ENCODE measurements at places on chromosomes 5 and 9.

GRCh38 chr5:108947164-108947563 lies 199.5 kb downstream of the FER start:
- DNase-seq: no peak

GRCh38 chr9:104143550-104143910 lies 49.4 kb downstream of the SMC2 start:
- DNase-seq: no peak

DNA sequence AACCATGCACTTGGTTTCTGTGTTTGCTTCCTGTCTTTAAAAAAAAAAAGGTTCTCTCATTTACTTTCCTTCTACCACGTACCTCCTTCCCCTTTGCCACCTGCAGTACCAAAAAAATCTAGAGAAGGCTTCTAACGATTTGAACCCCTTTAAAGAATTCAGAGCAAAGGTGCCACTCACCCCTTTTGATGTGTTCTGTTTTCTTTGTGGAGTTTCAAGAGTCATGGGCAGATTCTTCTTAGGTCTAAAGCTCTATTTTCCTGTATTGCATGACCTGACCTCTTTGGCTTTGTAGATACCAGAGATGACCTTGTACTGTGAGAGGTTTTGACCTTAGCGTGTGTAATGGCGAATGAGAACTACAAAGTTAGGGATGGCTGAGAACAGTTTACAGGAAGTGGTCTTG lies 29.0 kb downstream of the TXNDC8 start:
- DNase-seq: no peak

- no peak for DNase-seq
Observed at GRCh38 chr5:125970631-125971307, 452.4 kb upstream of the GRAMD2B start.

GRCh38 chr5:99788482-99788881 lies 746.7 kb upstream of the FAM174A start:
- no peak for DNase-seq

DNA sequence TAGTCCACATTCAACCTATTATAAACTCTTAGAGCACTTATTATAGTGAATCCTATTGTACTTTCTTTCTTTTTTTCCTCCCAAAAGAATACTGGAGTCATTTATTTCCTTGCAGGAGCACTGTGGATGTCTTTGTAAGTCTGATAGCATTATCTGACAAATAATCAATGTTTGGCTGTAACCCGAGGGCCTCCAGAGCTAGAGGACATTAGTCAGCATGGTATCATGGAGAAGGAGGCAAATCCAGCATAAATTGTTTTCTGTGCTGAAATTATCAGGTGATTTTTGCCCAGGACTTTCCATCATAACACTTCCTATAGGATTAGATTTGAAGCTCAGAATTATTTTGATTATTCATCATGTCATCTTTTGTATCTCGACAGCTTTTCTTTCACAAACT lies 551.0 kb downstream of the ZNF608 start:
- no peak for DNase-seq

GRCh38 chr5:41193456-41194205 lies 19.7 kb downstream of the C6 start:
- no peak for DNase-seq

DNA sequence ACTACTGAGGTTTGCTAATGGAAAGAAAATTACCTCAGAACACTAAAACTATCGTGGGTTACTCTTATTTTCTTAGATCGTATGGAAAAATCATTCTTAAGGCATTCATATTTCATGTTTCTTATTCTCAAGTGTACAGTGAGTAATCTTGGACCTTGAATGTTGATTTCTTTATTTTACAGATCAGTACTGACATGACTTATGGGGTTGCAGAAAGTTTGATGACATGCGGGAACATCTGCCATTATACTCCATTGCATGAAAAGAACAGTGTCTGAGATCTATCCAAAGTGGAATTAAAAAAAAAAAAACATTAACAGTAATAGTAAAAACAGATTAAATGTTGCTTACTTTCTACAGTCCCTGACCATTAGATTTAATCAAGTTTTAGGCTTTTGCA lies 1290.2 kb upstream of the WWC1 start:
- no peak for DNase-seq

DNA sequence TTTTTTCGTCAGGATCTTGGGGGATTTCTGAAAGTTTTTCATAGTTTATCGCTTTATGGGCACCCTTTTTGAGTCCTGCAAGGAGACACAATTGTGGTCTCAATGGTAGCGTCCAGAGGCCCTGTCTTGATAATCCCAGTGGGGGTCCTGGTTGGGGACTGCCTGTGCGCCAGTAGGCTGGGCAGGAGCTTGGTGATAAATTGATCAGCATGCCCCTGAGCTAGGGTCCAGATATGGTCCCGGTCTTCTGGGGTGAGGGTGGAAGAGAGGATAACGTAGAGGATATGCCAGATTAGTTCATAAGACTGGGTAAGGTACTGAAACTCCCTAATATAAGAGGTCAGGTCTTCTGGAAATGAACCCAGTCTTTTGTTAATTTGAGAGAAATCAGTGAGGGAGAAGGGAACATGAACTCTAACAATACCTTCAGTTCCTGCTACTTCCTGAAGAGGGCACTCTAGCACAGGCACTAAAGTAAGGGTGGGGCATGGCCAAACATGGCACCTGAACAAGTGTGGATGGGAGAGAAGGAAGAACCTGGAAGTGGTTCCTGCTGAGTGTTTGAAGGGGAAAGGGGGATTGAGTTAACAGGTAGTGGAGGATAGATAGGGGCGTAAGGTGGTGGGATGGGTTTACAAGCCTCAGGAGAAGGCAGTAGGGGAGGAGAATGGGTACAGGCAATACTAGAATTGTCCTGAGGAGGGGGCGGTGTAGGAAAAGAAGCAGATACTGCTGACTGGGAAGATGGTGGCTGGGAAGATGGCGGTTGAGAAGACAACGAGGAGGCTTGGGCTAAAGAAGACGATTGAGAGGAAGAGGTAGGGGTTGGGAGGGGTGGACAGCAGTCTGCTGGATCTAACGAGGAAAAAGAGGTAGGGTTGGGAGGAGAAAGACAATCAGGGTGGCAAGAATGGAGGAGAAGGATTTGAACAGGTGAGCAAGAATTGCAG lies 33.8 kb upstream of the ANXA2R start:
- peak; percentile 19 for DNase-seq

GRCh38 chr5:122727112-122727541 lies 47.8 kb upstream of the SNX2 start:
- no peak for DNase-seq

DNA sequence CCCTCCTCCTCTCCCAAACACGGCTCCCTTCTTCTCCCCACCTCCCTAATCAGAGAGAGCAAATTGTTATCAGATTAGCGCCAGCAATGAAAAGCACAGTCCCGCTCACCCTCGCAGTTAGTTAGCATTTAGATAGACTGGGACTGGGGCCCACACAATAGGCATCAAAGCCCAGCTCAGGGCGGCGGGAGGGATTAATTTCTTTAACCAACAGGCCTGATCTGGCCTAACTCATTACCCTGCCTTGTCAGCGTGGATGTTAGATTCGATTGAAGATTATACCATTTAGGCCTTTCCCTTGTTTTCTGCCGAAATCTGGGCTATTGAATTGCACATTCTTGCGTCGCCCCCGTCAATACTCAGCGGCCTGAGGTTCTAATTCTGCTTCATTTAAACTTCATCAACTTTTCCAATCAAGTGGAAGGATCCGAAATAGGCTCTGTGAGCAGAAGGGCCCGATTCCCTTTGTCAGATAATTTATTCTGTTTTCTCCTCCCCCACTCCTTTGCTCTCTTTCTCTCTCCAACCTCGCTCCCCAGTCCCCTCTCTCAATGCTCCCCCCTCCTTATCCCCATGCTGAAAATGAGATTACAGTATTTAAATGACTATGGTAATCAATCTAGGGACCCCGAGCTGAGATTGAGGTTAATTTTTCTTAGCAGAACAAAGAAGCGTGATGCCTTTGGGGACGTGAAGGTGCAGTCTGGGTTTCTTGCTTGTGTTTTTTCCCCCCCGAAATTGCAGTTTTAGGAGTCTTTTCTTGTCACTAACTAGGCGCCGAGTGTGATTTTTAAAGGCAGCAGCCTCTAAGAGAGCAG lies 15.1 kb downstream of the CFAP77 start:
- no peak for DNase-seq

DNA sequence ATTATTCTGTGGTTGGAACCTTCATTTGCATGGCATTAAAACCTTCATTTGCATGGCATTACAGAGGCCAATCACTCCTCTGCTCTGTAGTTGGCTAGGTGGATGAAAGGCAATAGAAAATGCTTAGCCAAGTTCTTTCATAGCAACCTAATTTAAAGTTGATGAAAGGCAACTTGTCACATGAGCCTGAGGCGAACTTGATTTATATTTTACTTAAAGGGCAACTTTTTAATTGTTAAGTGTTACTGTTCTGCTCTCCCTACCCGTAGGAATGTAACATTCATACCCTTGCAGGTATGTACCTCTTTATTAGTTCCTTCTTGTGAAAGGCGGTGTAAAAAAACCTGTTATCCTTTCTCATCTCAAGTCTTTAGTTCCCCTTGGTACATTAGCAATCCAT lies 7.9 kb upstream of the ERMP1 start:
- DNase-seq: no peak

DNA sequence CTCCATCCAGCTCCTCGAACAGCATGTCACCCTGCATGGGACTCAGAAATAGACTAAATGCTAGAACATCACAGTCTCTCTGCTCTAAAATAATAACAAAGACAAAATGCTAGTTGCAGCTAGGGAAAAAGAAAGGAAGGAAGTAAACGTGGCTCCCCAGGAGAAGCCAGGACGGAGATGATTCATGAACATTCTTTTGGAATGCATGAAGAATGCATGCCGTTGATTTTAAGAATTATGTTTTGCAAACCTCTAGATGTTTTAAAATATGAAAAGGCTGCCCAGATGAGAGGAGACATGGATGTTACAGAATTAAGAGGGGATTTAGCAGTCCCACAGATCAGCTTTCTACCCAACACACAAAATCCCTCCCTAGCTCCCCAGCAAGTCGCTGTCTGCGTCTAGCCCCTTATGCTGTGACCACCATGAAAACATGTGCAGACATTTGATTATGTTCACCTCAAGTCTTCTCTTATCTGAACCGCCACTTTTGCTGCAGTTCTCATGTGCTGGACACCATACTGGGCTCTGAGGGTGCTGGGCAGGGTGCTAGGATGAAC lies 139.4 kb upstream of the LMX1B start:
- no peak for DNase-seq

DNA sequence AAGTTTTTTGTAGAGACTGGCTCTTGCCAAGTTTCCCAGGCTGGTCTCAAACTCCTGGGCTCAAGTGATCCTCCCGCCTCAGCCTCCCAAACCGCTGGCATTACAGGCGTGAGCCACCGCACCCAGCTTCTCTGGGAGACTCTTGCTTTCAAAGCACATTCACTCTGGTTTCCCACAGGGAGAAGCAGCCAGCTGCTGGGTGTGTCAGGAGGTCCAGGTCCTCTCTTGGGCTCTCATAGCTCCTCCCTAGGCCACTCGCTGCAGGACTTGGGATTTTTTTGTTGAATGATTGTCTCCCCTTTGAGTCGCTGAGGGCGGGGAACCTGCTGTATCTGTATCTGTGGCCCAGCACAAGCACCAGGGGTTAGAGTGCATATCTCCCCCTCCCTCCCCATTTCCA lies 68.4 kb upstream of the RAPGEF1 start:
- DNase-seq: no peak

GRCh38 chr5:91390268-91390667 lies 7.2 kb upstream of the ARRDC3 start:
- DNase-seq: no peak

DNA sequence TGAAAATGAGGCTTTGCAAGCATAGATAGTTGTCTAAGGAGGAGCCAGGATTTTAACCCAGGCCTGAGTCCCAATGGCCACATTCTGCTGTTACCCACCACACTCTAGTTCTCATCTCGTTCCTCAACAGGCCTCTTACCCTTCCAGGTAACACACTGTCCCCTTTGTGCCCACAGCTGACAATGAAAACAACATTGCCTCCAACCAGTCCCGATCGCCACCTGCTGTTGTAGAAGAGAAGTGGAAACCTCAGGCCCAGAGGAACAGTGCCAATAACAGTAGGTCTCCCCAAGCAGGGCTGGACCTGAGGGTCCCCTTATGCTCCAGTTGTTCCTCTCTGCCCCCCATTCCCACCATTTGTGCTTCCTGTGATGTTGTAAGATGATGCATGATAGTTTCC lies 30.4 kb downstream of the AMBP start:
- no peak for DNase-seq

- DNase-seq: no peak
Observed at GRCh38 chr9:97518909-97519307, 17.4 kb downstream of the TMOD1 start.

GRCh38 chr5:142432369-142432863 lies 107.6 kb upstream of the SPRY4 start:
- peak; percentile 12 for DNase-seq

GRCh38 chr9:123669346-123669745 lies 260.6 kb downstream of the DENND1A start:
- DNase-seq: no peak

DNA sequence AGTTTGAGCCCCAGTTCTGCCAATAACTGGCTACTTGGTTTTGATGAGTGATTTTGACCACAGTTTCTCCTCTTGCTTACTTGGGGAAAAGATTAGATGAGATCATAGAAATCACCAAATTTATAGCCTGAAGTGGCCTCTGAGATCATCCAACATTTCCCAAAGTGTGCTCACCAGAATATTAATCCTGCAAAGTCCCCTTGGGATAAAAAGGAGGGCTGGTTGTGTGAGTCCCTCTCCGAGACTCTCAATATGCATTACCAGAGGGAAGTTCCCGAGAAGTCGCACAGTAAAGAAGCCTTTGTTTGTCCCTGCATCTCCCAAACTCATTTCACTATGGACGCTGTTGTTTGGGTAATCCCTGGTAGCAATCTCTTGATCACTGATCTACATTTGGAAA lies 88.4 kb upstream of the ADRA1B start:
- DNase-seq: no peak

DNA sequence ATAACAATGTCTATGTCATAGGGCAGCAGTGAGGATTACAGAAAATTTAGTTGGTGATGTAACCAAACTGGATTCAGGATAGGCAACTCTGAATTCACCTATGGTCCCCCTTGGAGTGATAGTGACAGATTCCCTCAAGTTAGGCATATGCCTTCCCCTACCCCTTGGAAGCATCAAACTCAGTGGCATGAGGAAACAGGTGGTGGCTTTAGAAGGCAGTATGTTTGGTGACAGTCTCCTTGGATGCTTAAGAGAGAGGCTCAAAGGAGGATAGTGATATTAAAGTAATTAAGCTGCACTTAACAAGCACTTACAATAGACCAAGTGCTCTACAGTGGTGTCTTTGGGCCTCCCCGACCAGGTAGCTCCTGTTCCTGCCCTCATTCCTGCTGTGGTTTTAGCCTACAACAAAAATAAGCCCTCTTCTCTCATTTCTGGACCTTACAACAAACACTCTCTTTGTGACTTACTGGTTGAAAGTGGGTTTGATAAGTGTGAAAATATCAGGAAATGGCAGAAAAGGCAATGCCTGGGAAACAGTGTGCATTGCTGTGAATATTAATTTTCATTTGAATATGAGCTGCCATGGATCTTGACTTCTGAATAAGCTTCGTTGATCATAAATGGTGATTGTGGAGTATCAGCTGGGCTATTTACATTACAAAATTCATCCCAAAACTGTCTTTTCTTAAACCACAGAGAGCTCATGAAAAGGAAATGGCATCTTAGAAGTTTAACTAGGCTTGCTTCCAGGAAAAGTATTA lies 29.2 kb downstream of the NR4A3 start:
- no peak for DNase-seq
